Activated T-cell treated with anti-CD3 and anti-CD28 coated beads, Interleukin-2, amount 50 U/mL, for 4 hours (primary cell): ENCODE measurements at places on chromosomes 5 and 9.

- DNase-seq, result no peak
Measured at GRCh38 chr5:54091307-54092130, 218.9 kb downstream of the ARL15 start.

DNA sequence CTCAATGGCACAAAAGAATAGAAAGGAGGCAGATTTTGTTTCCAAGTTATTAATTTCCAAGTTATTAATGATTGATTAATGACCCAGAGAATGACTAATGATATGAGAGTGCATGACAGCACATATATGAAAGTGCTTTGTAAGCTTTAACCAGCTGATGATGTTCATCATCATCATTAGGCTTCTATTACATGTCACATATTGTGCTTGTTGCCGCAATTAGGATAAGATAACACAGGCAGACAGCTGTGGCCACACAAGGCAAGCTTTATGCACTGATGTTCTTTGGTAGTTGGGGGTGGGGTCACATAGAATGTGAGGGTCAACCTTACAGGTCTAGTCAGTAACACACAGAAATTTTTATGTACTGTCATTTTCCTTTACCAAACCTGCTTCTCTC is 219.7 kb downstream of the TRPM3 start:
- DNase-seq, result no peak

DNA sequence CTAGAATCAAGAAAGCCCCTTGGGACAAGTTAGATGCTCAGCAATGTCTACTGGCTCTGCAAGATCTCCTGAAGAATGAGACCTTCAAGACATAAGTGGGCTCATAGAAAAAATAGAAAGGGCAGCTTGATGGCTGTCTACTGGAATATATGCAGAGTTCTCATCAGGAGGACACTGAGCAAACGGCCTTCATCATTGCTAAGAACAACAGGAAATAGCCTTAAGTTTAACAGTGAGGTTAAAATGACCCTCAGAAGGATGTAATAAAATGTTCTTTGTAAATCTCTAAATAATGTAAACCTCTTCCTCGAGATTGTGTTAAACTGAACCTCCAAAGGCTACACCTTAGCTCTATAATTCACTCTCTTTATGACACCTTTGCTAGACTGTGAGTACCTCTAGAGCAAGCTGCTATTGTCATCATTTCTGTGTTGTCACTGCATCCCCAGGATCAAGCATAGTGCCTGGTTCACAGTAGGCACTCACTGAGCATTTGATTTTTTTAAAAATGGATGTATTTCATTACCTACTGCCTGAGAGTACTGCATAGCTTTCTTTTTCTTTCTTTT is 22.2 kb upstream of the LHFPL2 start:
- no peak for DNase-seq

- DNase-seq, result no peak
Measured at GRCh38 chr9:125513668-125514413, 193.2 kb downstream of the MAPKAP1 start.

DNA sequence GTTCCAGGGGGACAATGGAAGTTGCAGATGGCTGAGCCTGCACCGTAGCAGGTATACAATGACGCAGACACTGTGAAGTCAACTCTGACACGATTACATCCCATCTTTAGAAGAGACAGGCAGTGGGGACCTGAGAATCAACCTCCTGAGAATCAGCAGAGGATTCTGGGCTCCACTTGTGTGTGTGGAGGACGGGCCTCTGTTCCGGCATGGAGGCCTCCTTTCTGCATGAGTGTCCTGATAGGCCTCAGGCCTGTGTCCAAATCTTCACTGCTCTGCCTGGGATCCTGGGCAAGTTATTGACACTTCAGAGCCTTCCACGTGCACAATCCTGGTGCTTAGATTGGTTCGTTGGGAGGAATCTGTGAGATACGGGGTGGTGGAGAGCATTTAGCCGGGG is 151.2 kb upstream of the COL5A1 start:
- no peak for DNase-seq
